Epithelial cell of proximal tubule (primary cell): ENCODE measurements at places on chromosomes 6 and 20.

GRCh38 chr20:63151554-63152321, 64.2 kb downstream of the YTHDF1 start:
- DNase-seq = no peak

DNA sequence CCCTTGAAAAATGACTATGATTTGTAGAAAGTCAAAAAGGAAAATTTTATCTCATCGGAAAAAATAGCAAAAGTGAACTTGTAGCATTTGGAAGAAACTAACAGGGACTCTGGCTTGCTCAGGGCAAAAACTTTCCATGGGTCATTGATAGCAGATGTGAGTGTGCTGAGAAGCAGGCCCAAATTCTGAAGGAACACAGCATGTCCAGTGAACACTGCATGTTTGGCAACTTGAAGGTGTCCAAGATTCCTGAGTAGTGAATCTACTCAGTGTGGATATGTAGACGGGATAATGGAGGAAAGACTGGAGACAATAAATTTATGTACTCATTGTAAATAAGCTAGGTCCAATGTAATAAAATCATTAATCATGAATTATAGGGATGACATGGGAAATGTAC, 8.2 kb downstream of the SLC17A2 start:
- no peak for DNase-seq

DNA sequence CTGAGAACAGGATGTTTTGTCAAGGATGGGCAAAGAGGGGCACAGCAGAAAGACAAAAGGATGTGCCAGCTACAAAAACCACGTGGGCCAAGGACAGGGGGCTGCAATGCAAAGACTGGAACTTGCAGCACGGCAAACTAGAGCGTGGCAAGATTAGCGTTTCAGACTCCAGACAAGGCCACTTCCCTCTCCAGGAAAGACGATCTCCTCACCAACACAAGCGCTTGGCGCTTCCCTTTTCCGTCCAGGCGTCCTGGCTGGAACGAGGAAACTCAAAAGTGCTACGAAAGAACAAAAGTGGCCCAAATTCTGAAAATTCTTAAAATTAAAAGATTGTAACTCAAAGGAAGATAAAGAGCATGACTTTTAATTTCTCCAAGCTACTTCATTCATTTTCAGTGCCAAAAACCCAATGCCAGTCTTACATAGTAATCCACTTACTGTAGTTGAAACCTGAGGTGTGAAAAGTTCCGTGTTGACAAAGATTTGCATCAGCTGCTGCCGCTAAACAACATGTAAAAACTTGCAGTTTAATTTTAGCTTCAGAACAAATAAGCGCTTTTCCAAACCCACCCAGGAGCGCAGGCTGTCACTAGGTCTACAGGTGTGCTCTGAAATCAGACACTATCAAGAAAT, 207.1 kb upstream of the RREB1 start:
- no peak for DNase-seq

GRCh38 chr6:118764766-118765165, 113.4 kb upstream of the CEP85L start:
- DNase-seq = no peak

DNA sequence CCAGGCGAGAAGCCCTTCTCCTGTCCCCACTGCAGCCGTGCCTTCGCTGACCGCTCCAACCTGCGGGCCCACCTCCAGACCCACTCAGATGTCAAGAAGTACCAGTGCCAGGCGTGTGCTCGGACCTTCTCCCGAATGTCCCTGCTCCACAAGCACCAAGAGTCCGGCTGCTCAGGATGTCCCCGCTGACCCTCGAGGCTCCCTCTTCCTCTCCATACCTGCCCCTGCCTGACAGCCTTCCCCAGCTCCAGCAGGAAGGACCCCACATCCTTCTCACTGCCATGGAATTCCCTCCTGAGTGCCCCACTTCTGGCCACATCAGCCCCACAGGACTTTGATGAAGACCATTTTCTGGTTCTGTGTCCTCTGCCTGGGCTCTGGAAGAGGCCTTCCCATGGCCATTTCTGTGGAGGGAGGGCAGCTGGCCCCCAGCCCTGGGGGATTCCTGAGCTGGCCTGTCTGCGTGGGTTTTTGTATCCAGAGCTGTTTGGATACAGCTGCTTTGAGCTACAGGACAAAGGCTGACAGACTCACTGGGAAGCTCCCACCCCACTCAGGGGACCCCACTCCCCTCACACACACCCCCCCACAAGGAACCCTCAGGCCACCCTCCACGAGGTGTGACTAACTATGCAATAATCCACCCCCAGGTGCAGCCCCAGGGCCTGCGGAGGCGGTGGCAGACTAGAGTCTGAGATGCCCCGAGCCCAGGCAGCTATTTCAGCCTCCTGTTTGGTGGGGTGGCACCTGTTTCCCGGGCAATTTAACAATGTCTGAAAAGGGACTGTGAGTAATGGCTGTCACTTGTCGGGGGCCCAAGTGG, 5.3 kb downstream of the SNAI1 start:
- DNase-seq = no peak

GRCh38 chr20:14622796-14623195, 285.4 kb upstream of the FLRT3 start:
- DNase-seq = peak; percentile 61

DNA sequence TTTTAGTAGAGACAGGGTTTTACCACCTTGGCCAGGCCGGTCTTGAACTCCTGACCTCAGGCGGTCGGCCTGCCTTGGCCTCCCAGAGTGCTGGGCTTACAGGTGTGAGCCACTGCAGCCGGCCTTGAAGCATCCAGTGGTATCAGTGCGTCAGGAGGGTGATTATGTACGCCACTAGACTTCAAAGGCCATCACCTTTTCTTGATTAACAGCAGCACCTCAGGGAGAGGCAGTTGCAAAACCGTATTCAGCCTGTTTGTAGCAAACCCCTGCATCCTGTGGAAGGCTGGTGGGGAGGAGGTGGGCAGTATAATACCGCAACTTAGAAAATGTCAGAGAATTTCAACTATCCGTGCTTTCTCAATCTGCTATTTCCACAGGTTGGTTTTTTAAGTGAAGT, 27.3 kb upstream of the SHLD1 start:
- no peak for DNase-seq

- peak; percentile 25 for DNase-seq
Observed at GRCh38 chr6:45163952-45164766, 164.0 kb upstream of the RUNX2 start.

GRCh38 chr20:55776176-55776575, 229.1 kb downstream of the CBLN4 start:
- no peak for DNase-seq

DNA sequence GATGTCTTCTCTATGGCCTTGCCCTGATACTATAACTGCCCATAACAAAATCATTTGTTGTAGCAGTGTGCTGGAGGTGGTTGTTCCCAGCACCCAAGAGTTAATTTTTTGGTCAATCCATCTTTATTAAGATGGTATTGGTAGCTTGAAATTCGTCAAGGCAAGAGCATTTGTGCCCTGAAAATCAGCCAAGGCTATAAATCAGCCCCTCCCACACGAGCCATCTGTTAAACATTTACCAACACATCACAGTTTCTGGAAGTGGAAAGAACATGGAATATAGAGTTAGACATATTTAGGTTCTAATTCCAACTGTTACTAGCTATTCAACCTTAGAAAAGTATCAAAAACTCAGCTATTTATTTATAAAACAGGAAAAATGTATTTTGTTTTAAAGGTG, 888.4 kb upstream of the GJE1 start:
- DNase-seq = no peak

GRCh38 chr6:16006681-16007080, 122.2 kb upstream of the MYLIP start:
- DNase-seq = peak; percentile 41

DNA sequence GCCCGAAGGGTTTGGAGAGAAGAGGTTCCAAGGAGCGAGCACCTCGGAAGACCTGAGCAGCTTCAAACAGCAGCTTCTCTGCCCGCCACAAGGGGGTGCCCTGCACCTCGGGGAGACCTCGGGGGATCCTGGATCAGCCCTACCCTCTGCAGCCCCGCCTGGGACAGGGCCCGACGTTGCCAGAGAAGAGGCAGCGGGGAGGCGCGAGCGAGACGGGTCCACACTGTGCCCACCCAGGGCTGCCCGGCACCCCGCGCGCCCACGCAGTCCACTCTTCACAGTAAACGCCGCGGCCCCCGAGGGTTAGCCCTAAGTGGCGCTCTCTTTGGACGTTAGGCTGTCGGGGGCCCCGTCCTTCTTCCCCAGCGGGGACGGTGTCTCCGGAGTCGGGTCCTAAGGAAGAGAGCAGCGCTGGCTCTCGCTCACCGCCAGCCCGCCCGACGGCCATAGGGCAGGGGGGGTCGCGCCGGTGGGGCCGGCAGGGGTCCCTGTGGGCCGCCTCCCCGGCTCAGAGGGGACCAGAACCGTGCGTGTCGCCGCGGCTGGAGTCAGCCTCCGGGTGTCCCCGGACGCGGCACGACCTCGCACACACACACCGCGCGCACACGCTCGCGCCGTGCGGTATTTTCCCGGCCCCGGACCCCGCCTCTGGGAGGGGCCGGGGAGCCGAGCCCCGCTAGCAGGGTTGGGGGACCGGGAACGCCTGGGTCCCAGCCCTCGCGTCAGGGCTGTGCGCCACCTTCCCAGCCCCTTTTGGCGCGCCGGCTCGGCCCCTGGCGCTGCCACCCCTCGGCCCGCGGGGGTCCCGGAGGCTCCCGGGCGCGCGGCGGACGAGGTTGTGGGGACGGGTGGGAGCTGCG, 929 bp downstream of the CDH22 start:
- no peak for DNase-seq

GRCh38 chr20:45592574-45593189, 13.6 kb upstream of the WFDC8 start:
- no peak for DNase-seq

- no peak for DNase-seq
Observed at GRCh38 chr6:149888093-149888492, 9.8 kb downstream of the RAET1E start.

GRCh38 chr20:4581838-4582237, 139.9 kb upstream of the PRND start:
- no peak for DNase-seq

DNA sequence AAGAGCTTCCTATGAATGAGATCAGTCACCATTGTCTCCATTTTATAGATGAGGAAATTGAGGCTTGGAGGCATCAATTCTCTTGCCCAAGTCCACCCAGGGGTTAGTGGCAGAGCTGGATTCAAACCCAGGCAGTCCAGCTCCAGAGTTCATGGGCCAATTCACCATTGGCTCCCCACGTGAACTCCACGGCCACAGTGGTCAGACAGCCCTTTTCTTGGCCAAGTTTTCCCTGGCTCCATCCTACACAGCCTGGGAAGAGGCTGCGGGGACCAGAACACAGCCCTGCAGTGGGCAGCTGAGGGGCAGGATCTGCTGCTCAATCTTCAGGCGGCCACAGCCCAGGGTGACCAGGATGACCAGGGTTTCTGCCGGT, 20.5 kb downstream of the TGM2 start:
- no peak for DNase-seq

GRCh38 chr20:58264271-58264670, 35.8 kb upstream of the ANKRD60 start:
- no peak for DNase-seq
